Gastrocnemius medialis (tissue), 4 donors: ENCODE measurements at places on chromosomes 11 and 22.
A peak's percentile ranks its signal among the peaks of the same experiment; 100 is the strongest.

DNA sequence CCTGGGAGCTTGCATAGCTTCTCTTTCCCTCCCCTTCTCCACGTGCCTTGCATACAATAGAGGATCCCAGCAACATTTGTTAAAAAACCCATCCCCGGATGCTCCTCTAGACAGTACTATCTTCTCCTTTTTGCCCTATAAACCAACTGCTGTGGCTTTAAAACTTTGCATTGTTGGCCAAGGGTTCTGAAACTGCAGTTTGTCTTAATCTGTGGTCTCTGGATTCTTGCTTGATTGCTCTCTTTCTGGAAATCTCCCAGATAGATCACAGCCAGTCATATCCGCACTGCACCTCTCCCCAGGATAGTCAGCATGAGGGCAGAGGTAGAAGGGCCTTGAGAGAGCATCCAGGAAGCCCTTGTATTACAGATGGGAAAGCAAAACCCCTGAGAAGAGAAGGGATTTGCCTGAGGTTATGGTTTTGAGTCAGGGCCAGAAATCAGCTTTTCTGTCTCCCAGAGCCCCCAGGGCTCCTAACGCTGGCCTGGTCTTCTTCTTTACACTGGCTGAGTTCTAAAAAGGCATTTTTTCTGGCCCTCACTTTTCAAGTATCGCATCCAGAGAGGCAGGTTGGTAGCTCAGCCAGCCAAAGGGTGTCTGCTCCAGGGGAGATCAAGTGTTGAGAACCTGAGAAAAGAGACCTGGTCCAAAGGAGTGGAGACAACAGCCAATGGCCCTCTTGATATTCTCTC lies 70.6 kb downstream of the ADM start:
- DNase-seq = no peak

DNA sequence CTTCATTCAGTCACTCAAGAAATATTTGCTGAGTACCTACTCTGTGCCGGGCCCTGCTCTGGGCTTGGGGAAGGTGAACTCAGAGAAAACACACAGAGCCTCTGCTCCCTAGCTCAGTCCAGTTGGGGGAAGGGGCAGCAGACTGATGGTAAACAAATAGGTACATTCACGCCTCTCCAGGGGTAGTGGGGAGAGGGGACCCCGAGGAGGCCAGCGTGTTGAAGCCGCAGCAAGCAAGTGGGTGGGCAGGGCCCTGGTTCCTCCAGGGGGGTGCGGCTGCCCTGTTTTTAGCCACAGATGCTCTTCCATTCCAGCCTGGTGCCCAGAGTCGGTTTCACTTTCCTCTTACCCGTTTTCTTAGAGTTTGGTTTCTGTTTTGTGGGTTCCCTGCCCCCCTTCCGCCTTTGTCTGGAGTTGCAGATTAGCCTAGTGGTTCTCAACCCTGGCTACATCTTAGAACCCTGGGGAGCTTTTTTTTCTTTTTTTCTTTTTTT lies 8.7 kb downstream of the DRAP1 start:
- DNase-seq = no peak

GRCh38 chr22:19892257-19892879 lies 37.7 kb upstream of the GNB1L start:
- no peak for DNase-seq

GRCh38 chr22:30186510-30186909 lies 60.0 kb downstream of the LIF start:
- DNase-seq = no peak

GRCh38 chr22:38074181-38075104 lies 9.5 kb downstream of the SLC16A8 start:
- DNase-seq = no peak

DNA sequence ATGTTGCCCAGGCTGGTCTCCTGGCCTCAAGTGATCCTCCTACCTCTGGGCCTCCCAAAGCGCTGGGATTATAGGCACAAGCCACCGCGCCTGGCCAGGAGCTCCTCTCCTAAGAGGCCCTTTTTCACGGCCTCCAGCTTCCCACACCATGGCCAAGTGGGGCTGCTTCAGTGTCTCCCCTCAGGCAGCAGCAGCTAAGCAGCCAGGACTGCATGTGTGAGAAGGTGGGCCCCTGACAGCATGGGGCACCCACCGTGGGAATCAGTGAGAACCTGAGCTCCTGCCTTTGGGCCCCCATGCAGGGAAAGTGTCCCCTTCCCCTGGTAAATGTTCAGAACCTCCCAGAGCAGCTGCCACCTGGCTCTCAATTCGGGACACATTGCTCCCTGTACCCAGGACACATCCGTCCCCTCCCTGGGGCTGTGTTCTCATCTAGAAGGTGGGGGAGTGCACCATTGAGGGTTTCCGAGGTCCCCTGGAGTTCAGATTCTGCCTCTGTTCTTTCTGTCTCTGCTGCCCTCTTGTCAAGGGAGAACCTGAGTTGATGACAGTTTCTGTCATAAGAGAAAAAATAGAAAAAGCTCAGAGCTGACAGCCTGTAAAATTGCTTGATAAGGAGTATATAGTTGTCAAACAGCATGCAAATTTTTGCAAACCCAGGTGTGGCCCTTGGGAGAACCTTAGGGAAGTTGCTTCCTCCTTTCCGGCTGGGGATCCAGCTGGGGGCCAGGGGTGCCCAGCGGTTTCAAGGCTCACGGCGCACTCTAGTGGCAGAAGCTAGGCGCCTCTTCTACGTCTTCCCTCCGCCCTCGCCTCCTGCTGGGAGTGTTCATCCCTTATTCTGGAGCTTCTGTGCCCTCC lies 29.7 kb downstream of the FAM83F start:
- DNase-seq = peak; percentile 34

GRCh38 chr22:46661221-46661851 lies 41.1 kb downstream of the GRAMD4 start:
- DNase-seq = no peak

- DNase-seq = no peak
These were observed 126.9 kb upstream of the CHORDC1 start for GRCh38 chr11:90349731-90350130.

- DNase-seq = no peak
These were observed 60.5 kb downstream of the NAT10 start for GRCh38 chr11:34165786-34166555.

DNA sequence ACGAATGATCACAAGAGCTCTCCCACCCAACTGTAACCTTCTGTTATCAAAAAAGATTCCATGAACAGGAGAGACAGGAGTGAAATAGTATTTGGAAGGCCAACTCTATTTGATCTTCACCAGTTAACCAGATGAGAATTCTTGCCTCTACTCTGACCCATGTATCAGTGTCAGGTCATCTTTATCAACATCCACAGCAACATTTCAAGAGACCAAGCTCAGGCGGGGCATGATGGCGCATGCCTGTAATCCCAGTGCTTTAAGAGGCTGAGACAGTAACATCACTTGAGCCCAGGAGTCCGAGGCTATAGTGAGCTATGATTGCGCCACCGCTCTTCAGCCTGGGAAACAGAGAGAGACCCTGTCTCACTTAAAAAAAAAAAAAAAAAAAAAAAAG lies 62.3 kb downstream of the GAB2 start:
- no peak for DNase-seq

DNA sequence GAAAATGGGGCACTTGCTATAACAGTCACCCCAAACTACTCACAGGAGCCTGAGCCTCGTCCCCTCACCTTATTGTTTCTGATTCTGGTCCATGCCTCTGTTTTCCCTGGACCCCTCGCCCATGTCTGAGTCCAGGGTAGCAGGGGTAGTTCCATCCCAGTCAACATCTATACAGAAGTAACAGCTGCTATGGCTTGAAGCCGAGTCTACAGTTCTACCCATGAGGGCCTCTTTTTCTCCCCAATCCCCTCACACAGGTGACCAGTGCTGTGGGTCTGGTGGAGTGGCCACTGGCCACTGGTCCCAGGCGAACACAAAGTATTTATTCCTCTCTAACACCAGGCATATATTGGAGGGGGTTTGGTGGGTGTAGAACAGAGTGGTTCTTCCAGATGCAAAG lies 116.4 kb downstream of the ZNF280B start:
- no peak for DNase-seq

DNA sequence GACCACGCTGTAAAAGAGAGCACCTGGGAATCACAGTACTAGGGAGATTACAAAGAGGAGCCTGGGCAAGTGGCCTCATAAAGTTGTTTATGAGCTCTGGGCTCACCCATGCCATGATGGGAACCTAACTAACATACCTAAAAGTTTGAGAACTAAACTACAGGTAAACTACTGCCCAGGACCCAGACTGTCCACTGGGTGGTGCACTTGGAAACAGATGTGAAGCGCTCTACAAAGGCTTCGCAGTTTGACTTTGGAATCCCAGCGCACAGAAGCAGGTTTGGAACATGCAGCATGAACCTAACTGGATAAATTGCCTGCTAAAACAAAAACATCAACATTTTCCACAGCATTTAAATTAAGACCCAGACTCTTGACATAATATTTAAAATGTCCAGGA lies 418.6 kb downstream of the FAM181B start:
- no peak for DNase-seq

- no peak for DNase-seq
These were observed 143.4 kb downstream of the CRYBB2 start for GRCh38 chr22:25362883-25363240.

DNA sequence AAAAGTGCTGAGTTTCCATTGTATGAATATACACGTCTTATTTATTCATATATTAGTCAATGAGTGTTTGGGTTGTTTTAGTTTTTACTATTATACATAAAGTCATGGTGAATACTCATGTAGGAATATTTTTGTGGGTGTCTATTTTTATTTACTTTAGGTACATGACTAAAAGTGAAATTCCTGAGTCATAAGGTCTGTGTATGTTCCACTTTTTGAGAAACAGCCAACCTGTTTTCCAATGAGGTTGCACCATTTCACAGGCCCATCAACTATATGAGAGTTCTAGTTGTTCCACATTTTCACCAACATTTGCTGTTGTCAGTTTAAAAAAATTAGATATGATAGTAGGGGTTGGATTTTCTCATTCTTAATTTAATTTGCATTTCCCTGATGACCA lies 6.6 kb upstream of the OR6X1 start:
- DNase-seq = no peak

- no peak for DNase-seq
These were observed 58.0 kb upstream of the CCND1 start for GRCh38 chr11:69582756-69583467.

GRCh38 chr11:6667733-6668374 lies 12.2 kb upstream of the DCHS1 start:
- no peak for DNase-seq

- DNase-seq = no peak
These were observed 7.3 kb upstream of the TP53AIP1 start for GRCh38 chr11:128949791-128950454.

- DNase-seq = no peak
These were observed 4.6 kb downstream of the NLRP6 start for GRCh38 chr11:282630-283360.

DNA sequence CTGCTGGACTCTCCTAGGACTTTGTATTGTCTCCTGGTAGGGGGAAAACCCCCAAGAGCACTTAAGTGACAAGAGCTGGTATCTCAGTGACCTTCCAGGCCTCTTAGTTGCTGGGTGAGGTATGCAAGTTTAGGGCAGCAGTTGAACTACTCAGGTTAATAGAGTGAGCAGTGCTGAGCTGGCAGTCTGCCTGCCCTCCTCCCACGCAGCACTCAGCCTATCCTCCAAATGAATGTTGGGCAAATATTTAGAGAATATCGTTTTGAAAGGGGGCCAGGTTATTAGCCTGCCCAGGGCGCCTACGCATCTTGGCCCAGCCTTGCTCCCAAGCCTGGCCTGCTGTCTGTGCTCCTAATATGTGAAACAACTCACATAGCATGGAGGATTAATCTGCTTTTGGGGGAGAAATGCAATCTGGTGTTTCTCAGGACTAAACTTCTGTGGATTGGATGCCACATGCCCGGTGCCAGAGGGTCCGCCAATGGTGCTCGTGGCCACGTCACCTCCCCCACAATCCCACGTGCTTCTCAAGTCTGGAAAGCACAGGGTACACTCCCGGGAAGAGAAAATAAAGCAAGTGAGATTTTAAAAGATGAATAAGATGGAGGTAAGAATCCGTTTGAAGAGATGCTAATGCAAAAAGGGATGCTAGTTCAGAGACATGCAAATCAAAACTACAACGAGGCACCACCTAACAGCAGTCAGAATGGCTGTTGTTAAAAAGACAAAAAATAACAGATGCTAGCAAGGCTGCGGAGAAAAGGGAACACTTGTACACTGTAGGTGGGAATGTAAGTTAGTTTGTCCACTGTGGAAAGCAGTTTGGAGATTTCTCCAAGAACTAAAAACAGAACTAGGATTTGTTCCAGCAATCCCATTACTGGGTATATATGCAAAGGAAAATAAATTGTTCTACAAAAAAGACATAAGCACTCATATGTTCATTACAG lies 67.7 kb downstream of the SPON1 start:
- DNase-seq = peak; percentile 15
